ENCODE measurements at places on chromosomes 12 and 14.

DNA sequence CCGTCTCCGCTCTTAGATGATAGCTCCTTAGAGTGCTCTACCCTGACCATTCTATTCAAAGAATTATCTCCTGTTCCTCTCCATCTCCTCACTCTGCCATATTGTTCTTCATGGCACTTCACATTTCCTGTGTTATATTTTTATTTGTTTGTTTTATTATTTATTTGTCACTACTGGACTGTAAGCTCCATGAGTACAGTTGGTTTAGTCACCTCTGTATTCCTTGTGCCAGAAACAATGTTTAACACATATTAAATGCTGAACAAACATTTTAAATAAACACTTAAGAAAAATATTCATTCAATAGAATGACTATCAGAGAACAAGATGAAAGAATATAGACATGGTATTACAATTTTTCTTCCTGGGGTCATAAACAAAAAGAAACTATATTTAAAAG lies 35.6 kb downstream of the KIAA0586 start:
- DNase-seq = no peak

- DNase-seq = no peak
Measured at GRCh38 chr14:88868558-88869159, 44.2 kb downstream of the TTC8 start.

DNA sequence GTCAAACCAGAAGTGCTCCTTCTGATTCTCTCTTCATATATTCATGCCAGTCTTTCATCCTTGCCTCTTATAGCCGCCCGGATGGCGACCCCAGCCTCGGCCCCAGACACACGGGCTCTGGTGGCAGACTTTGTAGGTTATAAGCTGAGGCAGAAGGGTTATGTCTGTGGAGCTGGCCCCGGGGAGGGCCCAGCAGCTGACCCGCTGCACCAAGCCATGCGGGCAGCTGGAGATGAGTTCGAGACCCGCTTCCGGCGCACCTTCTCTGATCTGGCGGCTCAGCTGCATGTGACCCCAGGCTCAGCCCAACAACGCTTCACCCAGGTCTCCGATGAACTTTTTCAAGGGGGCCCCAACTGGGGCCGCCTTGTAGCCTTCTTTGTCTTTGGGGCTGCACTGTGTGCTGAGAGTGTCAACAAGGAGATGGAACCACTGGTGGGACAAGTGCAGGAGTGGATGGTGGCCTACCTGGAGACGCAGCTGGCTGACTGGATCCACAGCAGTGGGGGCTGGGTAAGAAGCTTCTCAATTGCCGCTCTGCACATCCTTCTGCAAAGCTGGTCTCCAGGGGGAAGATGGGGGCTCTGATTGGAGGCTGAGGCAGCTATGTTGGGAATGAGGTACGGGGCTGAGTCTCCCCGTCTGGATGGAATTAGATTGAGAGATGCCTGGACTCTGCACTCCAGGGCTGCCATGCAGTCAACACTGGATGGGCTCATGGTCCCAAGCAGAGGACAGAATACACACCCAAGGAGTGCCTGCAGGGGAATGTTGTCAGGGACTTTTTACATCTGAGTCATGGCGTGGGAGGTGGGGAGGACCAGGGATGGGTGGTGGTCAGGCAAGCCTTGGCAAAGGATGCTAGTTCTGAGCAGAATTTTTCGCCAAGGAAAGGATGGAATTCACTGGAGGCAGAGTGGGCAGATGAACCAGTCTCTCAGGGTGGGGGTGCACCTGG lies 1.3 kb downstream of the BCL2L2 start:
- DNase-seq = no peak

DNA sequence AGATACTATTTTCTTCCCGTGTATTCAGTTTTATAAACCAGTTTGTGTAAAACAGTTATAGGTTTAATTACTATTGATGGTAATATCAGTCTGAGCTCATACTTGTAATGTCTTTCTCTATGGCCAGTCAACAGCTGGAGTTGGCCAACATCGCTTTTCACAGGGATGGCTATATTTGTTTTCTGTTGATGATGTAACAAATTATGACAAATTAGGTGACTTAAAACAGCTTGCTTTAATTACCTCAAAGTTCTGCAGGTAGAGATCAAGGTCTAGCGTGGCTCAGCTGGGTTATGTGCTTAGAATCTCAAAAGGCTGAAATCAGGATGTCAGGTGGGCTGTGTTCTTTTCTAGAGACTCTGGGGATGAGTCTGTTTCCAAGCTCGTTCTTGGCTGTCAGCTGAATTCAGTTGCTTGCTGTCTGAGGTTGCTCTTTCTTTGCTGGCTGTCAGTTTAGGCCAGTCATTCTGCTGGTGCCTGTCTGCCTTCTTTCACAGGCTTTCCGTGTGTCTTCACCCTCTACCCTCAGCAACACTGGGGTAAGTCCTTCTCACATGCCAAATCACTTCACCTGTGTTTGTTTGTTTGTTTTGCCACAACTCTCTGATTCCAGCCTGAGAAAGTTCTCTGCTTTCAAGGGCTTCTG lies 370.2 kb upstream of the E2F7 start:
- no peak for DNase-seq

DNA sequence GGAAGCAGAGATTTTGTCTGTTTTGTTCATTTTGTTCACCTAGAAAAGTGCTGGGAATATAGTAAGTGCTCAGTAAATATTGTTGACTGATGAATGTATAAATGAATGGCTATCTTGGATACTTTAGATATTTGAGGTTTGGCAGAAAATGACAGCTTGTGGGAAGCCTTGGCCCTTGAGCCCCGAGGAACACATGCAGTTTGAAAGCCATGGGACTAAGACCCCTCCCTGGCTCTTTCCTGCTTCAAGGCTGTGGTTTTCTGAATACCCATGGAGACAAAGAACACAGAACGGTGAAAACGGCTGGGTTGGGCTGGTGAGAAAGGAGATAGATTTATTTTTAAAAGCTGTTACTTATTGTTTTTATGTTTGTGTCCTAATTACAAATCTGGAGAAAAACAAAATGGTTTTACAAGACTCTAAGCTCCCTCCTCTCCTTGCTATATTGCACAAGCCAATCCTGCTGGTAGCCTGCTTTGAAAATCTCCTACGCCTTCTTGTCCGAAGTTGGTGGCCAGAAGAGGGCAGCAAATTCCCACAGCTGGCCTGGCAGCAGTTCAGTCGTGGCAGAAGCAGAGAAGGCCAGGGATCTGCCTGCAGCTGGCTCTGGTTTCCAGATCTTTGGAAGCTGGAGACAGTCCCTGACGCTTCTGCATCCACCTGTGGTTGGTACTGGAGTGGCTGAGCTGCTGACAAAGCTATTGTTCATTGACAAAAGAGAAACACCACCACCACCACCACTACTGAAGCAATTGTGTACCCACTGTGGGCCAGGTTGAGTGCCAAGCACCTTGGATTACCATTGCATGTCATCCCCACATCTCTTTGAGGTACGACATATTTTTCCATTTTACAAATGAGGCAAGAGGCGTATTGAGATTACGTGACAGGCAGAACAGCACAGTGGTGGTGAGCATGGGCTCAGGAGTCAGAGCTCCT lies 5.2 kb upstream of the KRT85 start:
- DNase-seq = peak; percentile 91

DNA sequence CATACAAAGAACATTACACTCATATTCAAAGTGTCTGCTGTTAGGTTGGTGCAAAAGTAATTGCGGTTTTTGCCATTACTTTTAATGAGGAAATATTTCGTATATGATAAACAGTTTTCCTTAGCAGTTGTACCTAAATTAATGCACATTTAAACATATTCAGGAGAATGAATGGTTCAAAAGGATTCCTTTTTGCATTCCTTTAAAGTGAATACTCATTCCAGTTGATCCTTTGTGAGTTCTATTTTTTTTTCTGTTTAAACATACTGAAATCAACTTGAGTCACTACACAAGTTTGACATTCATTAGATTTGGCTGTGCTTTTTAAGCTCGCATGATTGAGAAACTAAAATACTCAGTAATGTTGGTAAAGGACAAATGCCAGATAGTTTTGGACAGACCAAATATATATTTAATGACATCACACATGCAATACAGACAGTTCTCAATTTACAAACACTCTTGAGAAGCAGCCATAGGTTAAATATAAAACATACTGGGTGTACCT lies 13.8 kb upstream of the SLC38A2 start:
- DNase-seq = no peak

GRCh38 chr12:2118061-2118460 lies 65.3 kb downstream of the CACNA1C start:
- peak; percentile 69 for DNase-seq

- no peak for DNase-seq
Measured at GRCh38 chr12:38985961-38986360, 80.6 kb upstream of the CPNE8 start.

- DNase-seq = no peak
Measured at GRCh38 chr14:73695082-73695481, 19.1 kb downstream of the PNMA1 start.

DNA sequence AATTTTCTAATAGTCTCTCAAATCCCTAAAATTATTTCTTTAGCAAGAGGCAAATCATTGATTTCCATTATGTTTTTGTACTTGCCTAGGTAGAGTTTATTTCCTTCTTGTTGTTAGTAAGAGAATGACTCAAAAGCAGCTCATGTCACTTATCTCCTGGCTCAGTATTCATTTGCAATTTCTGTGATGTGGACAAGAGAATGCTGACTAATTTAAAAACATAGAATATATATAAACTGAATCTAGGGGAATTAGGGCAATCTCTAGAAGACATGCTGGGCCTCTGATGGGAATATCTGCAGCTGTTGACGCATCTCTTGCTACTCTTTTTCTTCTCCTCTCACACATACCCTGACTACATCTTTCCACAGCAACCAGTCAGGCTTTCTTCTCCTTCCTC lies 130.8 kb upstream of the PRKD1 start:
- no peak for DNase-seq

DNA sequence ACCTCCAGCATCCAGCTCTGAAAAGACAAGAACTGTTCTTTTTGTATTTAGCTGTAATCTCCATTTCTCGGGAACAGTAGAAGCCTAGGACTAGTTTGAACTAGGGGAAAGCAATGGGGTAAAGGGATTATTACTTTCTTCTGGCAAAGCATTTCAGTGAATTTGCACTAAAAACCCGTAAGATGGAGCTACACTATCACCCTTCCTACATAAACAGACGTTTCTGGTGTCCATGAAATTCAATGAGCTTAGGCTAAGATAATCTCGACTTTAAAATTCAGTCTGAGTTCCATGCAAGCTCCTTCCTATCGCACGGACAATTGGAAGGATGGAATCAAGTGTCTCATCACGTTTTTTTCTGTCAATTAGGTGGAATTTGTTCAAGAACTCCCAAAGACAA lies 24.0 kb downstream of the ACSM4 start:
- no peak for DNase-seq

DNA sequence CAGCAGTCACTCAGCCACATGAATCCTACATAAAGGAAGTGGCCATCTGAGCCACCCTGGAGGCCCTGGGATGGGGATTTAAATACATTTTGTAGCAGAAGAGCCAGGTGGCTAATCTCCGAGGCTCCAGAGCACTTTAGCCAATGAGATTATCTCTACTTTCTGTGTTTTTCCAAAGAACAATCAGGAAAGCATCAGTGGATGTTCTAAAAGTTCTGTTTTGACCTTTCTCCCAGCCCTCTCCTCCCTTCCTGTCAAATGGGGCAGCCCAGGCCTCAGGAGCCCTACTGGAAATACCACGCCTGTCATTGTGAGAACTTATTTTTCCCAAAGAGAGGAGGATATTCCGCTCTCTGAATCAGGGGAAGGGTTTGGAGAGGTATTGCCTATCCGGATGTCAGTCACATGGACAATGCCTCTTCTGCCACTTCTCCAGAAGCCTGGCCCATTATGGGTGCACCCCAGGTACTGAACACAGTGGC lies 336.8 kb upstream of the FKBP4 start:
- DNase-seq = no peak

- DNase-seq = peak; percentile 74
Measured at GRCh38 chr12:114400925-114401324, 5.0 kb downstream of the TBX5 start.

- no peak for DNase-seq
Measured at GRCh38 chr14:101098641-101099040, 195.1 kb upstream of the RTL1 start.

DNA sequence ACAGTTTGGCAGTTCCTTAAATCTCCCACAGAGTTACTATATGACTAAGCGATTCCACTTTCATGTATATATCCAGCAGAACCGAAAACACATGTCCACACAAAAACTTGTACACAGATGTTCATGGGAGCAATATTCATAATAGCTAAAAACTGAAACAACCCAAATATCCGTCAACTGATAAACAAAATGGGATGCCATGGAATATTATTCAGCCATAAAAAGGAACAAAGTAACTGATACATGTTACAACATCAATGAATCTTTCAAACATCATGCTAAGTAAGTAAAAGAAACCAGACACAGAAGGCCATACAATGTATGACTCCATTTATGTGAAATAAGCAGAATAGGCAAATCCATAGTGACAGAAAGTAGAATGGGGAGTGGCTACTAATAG lies 80.2 kb upstream of the GPHB5 start:
- DNase-seq = no peak
